Transverse colon (tissue), 4 donors: ENCODE measurements at places on chromosomes 16 and 17. TPM values are rescaled to one million over a fixed set of nuclear protein-coding genes. Genes with fewer than 3 reads are reported as not detected.

DNA sequence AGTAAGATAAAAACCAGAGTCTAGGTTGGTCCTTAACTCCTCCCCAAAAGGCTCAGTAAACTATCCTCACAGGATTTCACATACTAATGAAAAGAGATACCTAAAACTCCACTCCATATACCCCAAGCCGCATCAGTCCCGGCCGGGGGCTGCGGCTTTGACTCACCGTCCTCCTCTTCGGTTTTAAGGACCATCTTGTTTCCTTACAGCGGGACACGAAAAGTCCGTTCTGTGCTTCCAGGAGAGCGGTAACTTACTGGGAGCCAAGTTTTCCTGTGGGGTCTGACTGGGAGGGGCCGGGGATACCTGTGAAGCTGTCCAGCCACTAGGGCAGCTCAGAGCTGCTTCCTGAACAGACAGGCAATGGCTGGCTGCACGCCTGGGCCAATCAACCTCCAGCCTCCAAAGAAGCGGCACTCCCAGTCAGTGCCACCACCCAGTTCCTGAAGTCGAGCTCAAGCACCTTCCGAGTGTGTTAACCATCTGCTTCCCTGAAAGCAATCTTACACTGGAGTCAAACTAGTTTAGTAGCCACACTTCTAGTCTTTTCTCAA lies 45.5 kb downstream of the CYTH1 start:
- H3K4me1 ChIP-seq, result peaks cover 39% of the 10 kb centered on the region
- H3K4me3 ChIP-seq, result peak overlapping the region; percentile 48
- no peaks in the 10 kb centered on the region for H3K36me3 ChIP-seq
- H3K27ac ChIP-seq, result peak overlapping the region; percentile 90

DNA sequence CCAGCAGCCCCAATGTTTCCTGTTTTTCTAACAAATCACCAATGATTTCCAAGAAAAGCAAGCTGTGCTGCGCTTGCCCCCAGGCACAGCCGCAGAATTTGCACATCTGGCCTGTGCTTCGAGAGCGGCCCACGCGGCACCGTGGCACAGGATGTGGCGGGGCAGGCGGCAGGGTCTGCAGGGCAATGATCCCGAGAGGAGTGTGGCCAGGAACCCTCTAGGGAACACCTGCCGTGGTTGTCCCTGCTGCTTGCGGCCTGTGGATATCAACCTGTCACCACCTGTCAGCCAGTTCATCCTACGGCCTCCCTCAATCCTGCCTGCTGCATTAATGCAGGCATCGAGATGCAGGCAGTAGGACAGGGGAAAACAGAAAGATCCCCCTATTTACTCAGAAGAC lies 24.0 kb downstream of the PIK3R5 start:
- peak overlapping the region; percentile 41 for H3K27ac ChIP-seq
- H3K36me3 ChIP-seq, result no peaks in the 10 kb centered on the region
- no peaks in the 10 kb centered on the region for H3K4me1 ChIP-seq
- no peaks in the 10 kb centered on the region for H3K27me3 ChIP-seq

The GPR139 gene
- total RNA-seq, result not detected

GRCh38 chr16:27281243-27281642 lies 12.7 kb upstream of the NSMCE1 start:
- H3K4me1 ChIP-seq, result no peaks in the 10 kb centered on the region
- H3K36me3 ChIP-seq, result no peaks in the 10 kb centered on the region
- H3K27ac ChIP-seq, result no peak overlapping the region
- no peaks in the 10 kb centered on the region for H3K27me3 ChIP-seq

The RPTOR gene
- total RNA-seq, result 60.1 TPM

- no peak overlapping the region for H3K4me3 ChIP-seq
- H3K4me1 ChIP-seq, result peaks cover 5% of the 10 kb centered on the region
- H3K36me3 ChIP-seq, result no peaks in the 10 kb centered on the region
Observed at GRCh38 chr16:46857368-46857945, 26.5 kb upstream of the C16orf87 start.

DNA sequence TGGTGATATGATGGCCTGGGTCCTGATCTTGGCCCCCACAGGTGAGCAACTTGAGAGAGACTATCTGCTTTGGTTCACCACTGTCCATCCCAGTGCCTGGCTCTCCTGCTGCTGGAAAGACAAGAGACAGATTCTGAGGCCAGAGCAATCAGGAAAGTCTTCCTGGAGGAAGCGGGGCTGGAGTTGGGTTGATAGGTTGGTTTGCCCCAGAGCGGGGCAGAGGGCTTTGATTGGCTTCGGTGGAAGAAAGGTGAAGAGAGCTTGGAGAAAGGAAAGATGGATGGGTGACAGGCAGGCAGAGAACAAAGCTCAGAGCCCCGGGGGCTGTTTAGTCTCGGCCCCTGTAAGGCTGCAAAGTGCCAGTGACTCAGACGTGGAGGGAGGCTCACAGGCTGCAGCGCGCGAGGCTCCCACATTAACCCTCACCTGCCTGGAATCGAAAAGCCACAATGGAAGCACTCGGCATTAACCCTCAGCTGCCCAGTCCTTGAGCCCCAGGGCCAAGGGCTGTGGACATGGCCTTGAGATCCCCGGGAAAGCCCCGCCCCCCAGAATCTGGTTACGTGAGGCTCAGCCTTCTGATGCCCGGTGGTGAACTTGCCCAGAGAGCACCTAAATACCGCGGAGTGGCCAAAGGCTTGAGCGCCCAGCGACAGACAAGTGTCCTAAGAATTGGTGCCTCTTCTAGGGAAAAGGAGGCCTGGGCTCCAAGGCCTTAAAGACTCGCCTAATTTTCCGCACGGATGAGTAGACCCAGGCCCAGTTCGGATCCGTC lies 996 bp upstream of the CPNE2 start:
- H3K4me1 ChIP-seq, result peaks cover 27% of the 10 kb centered on the region
- H3K27me3 ChIP-seq, result no peaks in the 10 kb centered on the region
- H3K36me3 ChIP-seq, result no peaks in the 10 kb centered on the region
- H3K4me3 ChIP-seq, result peak overlapping the region; percentile 86

- peak overlapping the region; percentile 94 for H3K27ac ChIP-seq
- peaks cover 17% of the 10 kb centered on the region for H3K4me1 ChIP-seq
- peaks cover 17% of the 10 kb centered on the region for H3K27me3 ChIP-seq
- peak; percentile 47 for DNase-seq
- H3K36me3 ChIP-seq, result no peaks in the 10 kb centered on the region
Observed at GRCh38 chr17:48541577-48542113, 3.3 kb downstream of the HOXB2 start.

GRCh38 chr17:15654886-15655561 lies 29.1 kb downstream of the TRIM16 start:
- H3K27ac ChIP-seq, result no peak overlapping the region
- H3K4me3 ChIP-seq, result no peak overlapping the region
- H3K36me3 ChIP-seq, result no peaks in the 10 kb centered on the region
- no peaks in the 10 kb centered on the region for H3K27me3 ChIP-seq

DNA sequence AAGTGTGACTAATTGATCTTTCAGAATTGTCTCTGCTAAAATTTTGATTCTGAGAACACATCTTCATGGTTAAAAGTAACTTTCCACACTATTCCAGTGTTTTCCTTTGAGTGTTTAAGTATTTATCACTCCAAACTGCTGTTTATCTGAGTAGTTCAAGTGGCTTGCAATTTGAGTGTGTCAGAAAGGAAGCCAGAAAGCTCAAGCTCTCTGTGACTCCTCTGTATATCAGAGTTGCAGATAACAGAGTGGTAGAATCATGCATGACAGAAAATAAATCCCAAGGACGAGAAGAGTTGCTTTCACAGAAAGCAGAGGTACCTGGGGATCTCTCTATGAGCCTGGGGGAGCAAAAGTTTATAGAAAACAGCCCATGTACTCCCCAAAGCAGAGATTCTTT lies 130.0 kb downstream of the CYB561 start:
- no peak for DNase-seq
- H3K27me3 ChIP-seq, result no peaks in the 10 kb centered on the region
- H3K36me3 ChIP-seq, result no peaks in the 10 kb centered on the region
- no peak overlapping the region for H3K27ac ChIP-seq
- H3K4me1 ChIP-seq, result no peaks in the 10 kb centered on the region

The NTN3 gene
- total RNA-seq, result not detected

GRCh38 chr17:40084477-40084876 lies 15.9 kb downstream of the NR1D1 start:
- peaks cover 6% of the 10 kb centered on the region for H3K4me1 ChIP-seq
- H3K27ac ChIP-seq, result no peak overlapping the region
- H3K27me3 ChIP-seq, result no peaks in the 10 kb centered on the region
- no peak overlapping the region for H3K4me3 ChIP-seq
- no peak for DNase-seq
- H3K36me3 ChIP-seq, result no peaks in the 10 kb centered on the region

DNA sequence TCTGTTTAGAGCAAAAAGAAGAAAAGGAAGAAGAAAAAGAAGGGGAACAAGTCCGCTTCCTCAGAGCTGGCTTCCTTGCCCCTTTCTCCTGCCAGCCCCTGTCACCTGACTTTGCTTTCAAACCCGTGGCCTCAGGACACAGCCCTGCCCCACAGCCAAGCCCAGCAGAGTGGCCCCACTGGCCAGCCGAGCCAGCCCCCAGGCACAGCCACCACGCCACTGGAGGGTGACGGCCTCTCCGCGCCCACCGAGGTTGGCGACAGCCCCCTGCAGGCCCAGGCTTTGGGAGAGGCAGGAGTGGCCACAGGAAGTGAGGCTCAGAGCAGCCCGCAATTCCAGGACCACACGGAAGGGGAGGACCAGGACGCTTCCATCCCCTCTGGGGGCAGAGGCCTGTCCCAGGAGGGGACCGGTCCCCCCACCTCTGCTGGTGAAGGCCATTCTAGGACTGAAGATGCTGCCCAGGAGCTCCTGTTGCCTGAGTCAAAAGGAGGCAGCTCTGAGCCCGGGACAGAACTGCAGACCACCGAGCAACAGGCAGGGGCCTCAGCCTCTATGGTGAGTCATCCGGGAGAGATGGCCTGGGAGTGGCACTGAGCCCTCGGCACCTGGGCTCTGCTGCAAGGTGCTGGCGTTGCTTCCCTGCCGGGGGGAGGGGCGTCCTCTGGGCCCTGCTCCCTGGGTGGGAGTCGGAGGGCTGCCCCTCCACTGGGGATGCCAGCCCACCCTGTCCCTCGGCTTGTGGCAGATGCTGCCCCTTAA lies 27.3 kb downstream of the RNF213 start:
- no peak for DNase-seq
- no peak overlapping the region for H3K27ac ChIP-seq
- no peaks in the 10 kb centered on the region for H3K27me3 ChIP-seq
- H3K36me3 ChIP-seq, result peaks cover 45% of the 10 kb centered on the region
- no peaks in the 10 kb centered on the region for H3K4me1 ChIP-seq
- H3K4me3 ChIP-seq, result no peak overlapping the region

GRCh38 chr16:69921127-69921526 lies 30.0 kb upstream of the CLEC18A start:
- no peak overlapping the region for H3K27ac ChIP-seq
- H3K27me3 ChIP-seq, result no peaks in the 10 kb centered on the region
- H3K36me3 ChIP-seq, result no peaks in the 10 kb centered on the region
- no peak overlapping the region for H3K4me3 ChIP-seq
- DNase-seq, result no peak

The GNG13 gene
- not detected for total RNA-seq

The IGFBP4 gene
- 98.4 TPM for total RNA-seq

GRCh38 chr16:53159781-53160436 lies 105.1 kb downstream of the CHD9 start:
- H3K27me3 ChIP-seq, result no peaks in the 10 kb centered on the region
- no peak overlapping the region for H3K4me3 ChIP-seq
- H3K36me3 ChIP-seq, result no peaks in the 10 kb centered on the region
- peaks cover 3% of the 10 kb centered on the region for H3K4me1 ChIP-seq
- H3K27ac ChIP-seq, result no peak overlapping the region

DNA sequence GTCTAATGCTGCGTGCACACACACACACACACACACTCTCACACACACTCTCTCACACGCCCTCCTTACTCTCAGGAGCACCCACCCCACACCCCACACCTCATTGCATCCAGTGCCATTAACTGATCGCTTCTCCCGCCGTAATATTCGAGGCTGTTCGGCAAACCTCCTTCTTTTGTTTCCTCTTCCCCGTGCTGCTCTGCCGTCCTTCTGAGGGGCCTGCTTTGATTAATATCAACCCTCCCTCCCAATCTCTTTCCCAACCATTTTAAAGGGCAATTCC lies 156.2 kb upstream of the TNRC6C start:
- H3K27me3 ChIP-seq, result peaks cover 30% of the 10 kb centered on the region
- no peak overlapping the region for H3K27ac ChIP-seq
- H3K36me3 ChIP-seq, result no peaks in the 10 kb centered on the region
- no peaks in the 10 kb centered on the region for H3K4me1 ChIP-seq
- no peak overlapping the region for H3K4me3 ChIP-seq
- DNase-seq, result no peak

- peak; percentile 49 for DNase-seq
- no peak overlapping the region for H3K4me3 ChIP-seq
- H3K36me3 ChIP-seq, result no peaks in the 10 kb centered on the region
- H3K27me3 ChIP-seq, result no peaks in the 10 kb centered on the region
- H3K4me1 ChIP-seq, result no peaks in the 10 kb centered on the region
Observed at GRCh38 chr16:17404941-17405689, 65.6 kb downstream of the XYLT1 start.

The KRT31 gene
- not detected for total RNA-seq

DNA sequence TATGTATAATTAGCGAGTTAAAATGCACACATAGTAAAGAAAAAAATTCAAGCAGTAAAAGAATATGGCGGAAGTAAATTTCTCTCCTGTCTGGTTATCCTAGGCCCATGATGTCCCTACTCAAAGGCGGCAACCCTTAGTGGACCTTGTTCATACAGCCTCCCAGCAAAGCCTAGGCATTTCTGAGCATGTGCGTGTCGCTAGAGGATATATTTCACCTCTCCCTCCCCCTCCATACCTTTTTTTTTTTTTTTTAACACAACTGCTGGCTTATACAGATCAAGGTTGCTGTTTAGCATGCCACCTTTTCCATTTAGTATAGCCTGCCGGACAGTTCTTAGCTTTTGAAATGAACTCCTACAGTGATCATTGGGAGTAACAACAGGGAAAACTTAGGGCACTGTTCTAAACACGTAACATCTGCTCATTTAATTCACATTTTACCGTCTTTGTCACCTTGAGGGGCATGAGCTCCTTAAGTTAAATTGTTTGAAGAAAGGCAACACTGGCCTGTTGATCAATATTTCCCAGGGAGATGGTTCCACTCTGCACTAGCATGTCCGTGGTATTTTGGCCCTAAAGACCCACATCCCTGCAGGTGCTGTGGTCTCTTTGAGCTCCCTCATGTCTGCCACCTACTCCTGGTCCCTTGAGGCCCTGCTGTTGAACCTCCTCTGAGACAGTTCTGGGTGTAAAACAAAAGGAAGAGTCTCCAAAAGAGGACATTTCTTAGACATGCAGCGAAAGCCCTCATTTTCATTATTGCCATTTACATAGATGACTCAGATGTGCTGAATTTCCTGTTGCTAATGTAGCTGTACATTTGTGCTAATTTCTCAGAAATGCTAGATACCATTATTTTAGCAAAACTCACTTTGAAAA lies 4.1 kb upstream of the TNFRSF13B start:
- DNase-seq, result no peak
- H3K36me3 ChIP-seq, result no peaks in the 10 kb centered on the region
- H3K27ac ChIP-seq, result peak overlapping the region; percentile 60
- peaks cover 4% of the 10 kb centered on the region for H3K27me3 ChIP-seq
- H3K4me3 ChIP-seq, result no peak overlapping the region
